Left ventricle myocardium superior (tissue), 1 donor: ENCODE measurements at places on chromosomes 6 and 20. TPM values are rescaled to one million over a fixed set of nuclear protein-coding genes. Genes with fewer than 3 reads are reported as not detected.

Gene SLC18B1
- total RNA-seq: 3.3 TPM

Gene DEFB110
- not detected for total RNA-seq

Gene CDH26
- 1.6 TPM for total RNA-seq

GRCh38 chr20:43925215-43925614 lies 10.6 kb downstream of the TOX2 start:
- DNase-seq: no peak

DNA sequence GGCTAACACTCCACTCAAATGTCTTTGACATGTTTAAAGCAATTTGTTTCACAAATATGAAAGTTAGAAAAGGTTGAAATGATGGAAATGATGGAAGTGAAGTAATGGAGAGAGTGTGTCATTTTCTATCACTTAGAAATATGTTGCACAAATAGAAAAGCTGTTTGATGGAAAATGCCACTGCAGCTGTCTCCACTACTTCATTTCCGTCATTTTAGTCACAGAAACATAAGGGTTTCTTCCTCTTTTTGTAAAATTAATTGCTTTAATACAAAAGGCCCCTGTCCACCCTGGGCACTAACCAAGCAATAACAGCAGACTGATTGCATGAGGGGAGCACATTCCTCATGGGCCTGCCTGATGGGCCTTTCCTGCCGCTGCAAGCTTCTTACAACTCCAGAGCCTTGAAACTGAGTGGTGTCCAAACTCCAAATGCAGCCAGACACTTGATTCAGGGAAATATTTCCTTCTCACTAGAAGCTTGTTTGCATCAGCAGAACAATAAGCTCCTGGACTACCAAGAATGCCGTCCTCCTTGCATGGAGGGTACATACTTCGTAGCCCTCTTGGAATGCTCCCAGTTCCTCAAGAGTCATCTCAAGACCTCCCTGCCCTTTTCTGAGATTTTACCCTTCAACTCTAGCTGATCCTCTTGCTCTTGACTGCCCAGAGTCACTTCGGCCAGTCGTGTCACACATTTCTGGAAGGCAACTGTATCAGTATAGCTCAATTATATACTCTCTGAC lies 36.1 kb downstream of the F13A1 start:
- no peak for DNase-seq

DNA sequence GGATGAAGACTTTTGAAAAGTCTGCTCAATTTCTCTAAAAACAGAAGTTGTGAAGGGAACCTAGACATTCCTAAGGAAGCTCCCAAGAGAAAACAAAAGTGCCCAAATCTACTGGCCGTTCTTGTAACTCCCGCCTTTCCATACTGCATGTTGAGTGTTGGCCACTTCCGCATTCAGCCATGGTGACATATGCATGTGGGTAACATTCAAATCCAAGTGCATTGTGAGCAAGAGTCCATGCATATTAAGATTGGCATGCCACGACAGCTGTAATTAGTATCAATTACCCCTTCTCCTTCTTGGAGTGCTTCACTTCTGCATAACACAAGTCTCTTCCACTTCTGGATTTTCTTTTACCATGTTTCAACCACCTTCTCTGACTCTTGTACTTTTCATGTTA lies 8.4 kb downstream of the SLC35D3 start:
- no peak for DNase-seq
